NCI-H187 treated with DMSO at 0.1 percent for 48 hours (cell line): ENCODE measurements at places on chromosomes 16 and 17.

GRCh38 chr16:78703936-78704335 lies 604.5 kb downstream of the WWOX start:
- no peak for DNase-seq

GRCh38 chr17:74408262-74408661 lies 23.6 kb upstream of the GPRC5C start:
- no peak for DNase-seq

DNA sequence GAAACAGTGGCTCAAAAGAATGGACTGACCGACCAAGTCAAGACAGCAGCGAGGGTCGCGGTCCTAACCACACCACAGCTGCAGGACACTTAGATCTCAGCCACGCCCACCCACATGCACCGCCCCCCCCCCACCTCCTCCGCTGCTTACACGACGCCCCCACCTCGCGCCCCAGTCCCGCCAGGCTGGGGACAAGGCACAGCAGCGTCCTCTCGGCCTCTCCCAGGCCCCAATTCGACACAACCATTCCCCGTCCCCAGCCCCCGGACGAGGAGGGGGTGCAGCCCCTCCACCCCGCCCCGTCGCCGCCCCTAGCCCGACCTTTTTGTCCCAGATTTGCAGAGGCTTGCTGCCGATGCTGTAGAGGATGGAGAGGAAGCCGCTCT lies 477 bp downstream of the CFAP20 start:
- no peak for DNase-seq

DNA sequence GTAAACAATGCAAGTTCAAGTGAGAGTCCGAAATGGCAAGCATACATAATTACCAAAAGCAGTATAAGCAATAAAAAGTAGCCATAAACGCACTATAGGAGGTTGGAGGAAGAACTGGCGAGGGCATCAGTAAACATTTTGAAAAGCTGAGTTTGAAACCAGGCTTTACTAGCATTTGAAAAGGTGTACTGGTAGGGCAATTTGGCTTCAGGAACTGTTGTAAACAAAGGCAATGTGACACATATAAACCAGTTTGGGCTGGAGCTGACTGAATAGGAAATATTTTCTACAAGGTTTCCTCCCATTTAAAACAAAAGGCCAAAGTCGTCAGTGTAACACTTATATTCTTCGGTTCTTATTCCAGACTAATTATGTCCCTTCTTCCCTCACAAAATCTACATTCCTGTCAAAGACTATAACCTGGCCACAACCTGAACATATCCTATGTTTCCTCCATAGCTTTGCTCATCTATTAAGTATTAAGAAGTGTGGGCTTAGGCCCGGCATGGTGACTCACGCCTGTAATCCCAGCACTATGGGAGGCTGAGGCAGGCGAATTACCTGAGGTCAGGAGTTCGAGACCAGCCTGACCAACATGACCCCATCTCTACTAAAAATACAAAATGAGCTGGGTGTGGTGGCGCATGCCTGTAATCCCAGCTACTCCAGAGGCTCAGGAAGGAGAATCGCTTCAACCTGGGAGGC lies 7.8 kb downstream of the CBX1 start:
- no peak for DNase-seq

- DNase-seq: peak; percentile 28
Observed at GRCh38 chr17:40535924-40536294, 29.4 kb downstream of the CCR7 start.

DNA sequence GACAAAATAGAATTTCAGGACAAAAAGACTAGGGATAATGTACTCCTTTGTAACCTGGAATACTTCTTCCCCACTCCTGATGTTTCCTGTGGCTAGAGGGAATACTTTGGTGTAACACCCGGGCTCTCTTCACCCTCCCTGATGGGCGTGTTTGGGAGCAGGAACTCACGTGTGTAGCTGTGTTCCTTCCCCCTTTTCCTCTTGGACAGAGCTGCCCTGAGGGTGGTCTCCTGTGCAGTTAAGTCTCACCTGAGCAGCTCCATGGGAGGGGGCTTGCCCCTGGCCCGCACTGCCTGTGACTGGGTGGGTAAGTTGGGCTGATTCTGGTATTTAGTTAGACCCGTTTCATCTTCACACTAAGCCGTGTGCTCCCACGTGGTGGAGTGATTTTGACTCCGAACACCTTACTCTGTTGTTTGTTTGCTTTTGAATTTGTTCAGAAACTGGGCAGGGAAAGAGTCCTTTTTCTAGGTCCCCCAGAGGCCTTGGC lies 87.9 kb downstream of the OR1D5 start:
- no peak for DNase-seq

GRCh38 chr17:73090396-73091202 lies 1.9 kb downstream of the SLC39A11 start:
- no peak for DNase-seq

GRCh38 chr16:23803591-23804123 lies 32.1 kb upstream of the PRKCB start:
- DNase-seq: no peak

- DNase-seq: no peak
Observed at GRCh38 chr16:47990676-47991075, 165.1 kb downstream of the ABCC12 start.

GRCh38 chr16:8931859-8932258 lies 31.8 kb downstream of the USP7 start:
- DNase-seq: no peak

DNA sequence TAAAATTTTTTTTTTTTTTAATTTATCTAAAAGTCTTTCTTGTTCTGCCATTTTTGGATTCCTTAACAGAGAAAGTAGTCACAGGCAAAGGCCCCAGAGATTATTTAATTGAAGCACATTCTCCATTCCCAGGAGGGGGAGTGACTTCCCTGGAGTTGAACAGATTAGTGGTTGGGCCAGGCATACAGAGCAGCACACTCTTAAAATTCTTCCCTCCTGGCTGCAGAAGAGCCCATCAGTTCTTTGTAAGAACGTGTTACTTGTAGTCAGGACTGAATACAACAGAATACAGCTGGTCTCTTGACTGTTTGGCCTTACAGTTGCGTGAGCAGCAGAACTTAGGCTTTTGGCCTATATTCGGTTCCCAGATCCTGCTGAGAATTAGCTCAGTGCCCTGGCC lies 1.8 kb downstream of the ALKBH5 start:
- no peak for DNase-seq

- no peak for DNase-seq
Observed at GRCh38 chr17:81166033-81166492, at the start of gene AATK. TSS of gene AATK (minus strand) at chr17:81166221. CDS start at chr17:81165992, 229 bp downstream.

- DNase-seq: no peak
Observed at GRCh38 chr17:41012326-41013120, 3.6 kb upstream of the KRTAP3-1 start.

GRCh38 chr16:46889245-46889941 lies 5.2 kb downstream of the GPT2 start:
- no peak for DNase-seq

DNA sequence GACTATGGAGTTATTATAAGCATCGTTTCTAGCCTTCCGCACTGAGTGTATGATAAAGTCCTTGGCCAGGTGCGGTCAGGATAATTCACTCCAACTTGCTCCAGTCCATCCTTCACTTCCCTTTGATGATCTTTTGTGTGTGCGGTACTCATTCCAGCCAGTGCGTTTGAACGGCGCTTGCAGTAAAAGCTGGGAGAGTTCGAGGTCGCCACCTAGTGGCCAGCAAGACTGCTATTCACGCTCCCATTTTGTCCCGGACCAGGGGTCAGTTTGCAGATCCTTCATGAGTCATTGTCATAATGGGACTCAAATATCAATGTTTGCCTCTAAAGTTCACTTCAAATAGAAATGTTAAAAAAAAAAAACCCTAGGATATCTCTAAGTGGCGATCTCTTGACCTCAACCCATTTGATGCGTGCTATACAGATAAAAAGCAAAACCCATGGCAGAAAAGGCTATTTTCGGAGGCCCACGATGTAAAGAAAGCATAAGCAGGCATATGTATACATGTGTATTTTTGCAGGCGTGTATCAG lies 417.1 kb downstream of the TMEM114 start:
- no peak for DNase-seq

DNA sequence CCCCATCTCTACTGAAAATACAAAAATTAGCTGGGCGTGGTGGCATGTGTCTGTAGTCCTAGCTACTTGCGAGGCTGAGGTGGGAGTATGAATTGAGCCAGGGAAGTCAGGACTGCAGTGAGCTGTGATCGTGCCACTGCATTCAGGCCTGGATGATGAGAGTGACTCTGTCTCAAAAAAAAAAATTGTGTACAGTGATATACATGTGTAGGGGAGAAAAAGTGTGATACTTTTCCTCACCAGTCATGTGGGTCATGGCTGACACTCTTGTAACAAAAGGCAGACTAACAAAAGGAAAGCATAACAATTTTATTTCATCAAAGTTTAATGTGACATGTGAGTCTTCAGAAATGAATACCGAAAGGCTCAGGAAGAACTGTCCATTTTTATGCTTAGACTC lies 2.0 kb upstream of the ABCC12 start:
- DNase-seq: no peak

DNA sequence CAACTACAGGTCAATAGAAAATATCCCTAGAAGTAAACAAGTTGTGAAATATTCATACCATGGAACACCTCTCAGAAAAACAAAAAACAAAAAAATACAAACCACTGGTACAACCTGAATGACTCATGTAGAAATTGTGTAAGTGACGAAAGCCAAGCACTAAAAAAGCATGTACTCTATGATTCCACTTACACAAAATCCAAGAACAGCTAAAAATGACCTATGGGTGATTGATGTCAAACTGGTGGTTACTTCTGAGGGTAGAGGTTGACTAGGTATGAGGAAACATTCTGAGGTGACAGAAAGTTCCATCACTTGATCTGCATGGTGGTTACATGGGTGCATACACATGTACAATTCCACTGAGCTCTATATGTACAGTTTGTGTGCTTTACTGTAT lies 31.1 kb downstream of the DHRS7C start:
- DNase-seq: no peak

DNA sequence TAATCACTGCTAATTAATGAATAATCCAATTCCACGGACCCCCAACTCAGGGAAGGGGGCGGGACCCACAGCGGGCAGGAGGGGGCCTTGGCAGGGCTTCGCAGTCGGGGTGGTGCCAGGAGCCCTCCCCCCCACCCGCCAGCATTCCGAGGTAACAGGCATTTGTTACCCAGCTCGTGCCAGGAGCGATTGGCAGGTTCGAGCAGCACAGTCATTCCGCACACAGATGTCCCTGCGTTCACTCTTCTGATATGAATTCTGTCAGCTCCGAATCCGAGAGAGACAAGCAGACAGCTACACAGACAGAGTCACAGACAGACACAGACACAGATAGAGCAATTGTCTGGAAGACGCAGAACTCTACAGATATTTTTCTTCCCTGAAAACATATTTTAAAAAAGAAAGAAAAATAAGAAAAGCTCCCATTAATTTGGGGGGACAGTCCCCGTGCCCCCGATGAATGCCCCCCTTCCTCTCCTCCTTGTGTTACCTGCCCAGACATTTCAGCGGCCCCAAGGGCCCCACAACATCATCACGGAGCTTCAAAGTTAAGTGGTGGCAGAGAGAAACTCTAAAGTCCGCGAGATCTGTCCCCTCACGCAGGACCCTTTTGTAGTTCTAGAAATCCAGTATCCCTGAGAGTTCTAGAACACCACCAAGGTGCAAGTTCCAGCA lies 10.2 kb downstream of the NEUROD2 start:
- DNase-seq: no peak

- no peak for DNase-seq
Observed at GRCh38 chr17:36124879-36125824, 21.5 kb downstream of the CCL4 start.

DNA sequence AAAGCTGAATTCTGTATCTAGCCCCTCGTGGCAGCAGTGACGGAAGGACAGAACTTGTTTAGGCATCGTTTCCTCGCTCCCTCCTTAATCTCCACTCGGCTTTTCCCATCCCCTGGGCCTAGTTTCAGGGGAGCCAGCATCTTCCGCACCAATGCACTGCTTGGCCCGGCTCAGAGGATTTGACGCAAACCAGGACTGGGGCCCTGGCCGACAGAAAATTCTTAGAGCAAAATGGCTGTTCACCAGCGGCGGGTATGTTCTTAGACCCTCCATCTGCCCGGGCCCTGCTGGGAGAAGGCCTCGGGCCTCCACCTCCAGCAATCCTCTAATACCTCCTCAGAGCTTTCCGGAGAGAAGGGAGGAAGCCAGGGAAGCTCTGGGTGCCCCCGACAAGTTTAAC lies 54.6 kb downstream of the TBC1D16 start:
- no peak for DNase-seq

- no peak for DNase-seq
Observed at GRCh38 chr16:30361180-30361579, 6.1 kb upstream of the CD2BP2 start.

- no peak for DNase-seq
Observed at GRCh38 chr17:6463616-6464445, 19.6 kb downstream of the PIMREG start.

GRCh38 chr16:7912132-7912531 lies 579.5 kb downstream of the RBFOX1 start:
- DNase-seq: no peak

- no peak for DNase-seq
Observed at GRCh38 chr16:14199624-14200023, 128.5 kb downstream of the MRTFB start.
